ENCODE measurements at places on chromosomes 6 and 20.
A peak's percentile ranks its signal among the peaks of the same experiment; 100 is the strongest.

DNA sequence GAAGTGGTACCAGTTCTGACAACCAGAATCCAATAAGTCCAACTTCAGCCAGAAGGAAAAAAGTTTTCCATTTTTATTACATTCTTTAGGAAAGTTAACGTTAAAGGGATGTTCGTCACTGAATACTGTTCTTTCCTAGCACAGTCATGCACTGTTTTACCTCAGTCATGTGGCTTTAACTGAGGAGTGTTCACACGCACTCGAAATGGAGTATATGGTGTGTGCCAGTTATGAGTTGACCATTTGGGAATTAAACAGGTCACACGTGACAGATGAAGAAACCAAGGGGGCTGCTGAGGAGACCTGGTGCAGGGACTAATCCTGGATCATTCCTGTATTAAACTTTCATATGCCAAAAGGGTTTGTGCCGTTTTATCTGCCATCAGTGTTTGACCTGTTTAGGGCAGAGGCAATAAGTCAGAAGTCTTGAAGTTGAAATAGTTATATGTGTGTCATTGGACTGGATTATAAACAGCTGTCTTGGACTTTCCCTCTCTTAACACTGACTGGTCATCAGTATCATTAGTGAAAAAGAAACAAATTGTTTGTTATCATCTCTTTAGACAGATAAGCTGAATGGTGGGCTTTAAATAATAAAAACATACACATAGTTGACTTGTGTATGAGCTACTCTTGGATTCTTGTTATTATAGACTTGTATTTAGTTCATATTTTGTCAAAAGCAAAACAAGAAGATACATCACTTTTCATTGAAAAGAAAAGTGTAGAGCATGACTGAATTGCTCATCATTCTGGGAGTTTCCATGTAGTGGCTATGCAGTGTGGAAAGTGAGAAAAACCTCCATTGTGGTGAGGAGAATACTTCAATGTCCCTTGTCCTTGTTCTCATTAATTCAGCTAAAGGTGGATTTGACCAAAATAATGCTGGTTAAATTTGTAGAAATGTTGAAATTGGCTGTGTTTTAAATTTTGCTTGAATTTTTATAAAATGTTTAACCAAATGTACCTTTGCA is 123.5 kb upstream of the SAMD5 start:
- DNase-seq = no peak

- DNase-seq = no peak
Measured at GRCh38 chr6:128657181-128657580, 136.8 kb upstream of the PTPRK start.

GRCh38 chr6:7439228-7439627 is 49.6 kb downstream of the RIOK1 start:
- no peak for DNase-seq

DNA sequence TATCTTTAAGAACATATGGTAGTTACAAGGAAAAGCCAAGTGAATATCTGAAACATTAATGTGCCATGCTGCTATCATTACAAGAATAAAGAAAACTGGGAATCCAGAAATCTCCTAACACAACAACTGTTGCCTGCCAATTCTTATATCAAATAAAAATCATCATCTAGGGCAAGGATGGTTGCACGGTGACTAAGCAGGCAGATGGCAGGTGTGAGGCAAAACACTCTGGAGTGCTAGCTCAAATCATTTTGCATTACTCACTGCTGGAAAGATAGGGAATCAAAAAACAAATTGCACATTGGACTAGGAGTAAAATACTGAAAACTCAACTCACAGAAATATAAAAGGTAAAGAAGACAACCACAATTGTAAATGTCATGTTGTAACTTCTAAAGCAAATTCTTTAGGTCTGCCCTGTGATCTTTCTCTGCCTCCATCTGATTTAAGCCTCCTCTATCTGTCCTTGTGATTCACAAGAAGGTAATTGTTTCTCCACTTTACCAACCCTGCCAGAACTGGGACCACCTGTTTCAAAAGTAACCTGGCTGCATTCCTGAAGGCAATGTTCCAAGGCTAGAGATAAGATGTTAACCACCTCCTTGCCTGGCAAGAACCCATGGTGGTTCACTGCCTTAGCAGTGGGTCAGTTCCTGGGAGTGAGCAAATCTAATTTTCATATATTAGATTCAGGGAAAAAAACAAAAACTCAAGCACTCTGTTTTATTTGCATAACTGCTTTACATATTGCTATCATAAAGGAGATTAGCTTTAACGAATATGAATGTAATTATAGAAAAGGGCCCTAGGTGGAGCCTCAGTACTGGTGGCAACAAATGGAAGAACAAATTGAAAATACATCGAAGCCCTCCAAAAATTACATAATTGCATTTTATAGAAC is 33.1 kb upstream of the LCA5 start:
- DNase-seq = no peak

DNA sequence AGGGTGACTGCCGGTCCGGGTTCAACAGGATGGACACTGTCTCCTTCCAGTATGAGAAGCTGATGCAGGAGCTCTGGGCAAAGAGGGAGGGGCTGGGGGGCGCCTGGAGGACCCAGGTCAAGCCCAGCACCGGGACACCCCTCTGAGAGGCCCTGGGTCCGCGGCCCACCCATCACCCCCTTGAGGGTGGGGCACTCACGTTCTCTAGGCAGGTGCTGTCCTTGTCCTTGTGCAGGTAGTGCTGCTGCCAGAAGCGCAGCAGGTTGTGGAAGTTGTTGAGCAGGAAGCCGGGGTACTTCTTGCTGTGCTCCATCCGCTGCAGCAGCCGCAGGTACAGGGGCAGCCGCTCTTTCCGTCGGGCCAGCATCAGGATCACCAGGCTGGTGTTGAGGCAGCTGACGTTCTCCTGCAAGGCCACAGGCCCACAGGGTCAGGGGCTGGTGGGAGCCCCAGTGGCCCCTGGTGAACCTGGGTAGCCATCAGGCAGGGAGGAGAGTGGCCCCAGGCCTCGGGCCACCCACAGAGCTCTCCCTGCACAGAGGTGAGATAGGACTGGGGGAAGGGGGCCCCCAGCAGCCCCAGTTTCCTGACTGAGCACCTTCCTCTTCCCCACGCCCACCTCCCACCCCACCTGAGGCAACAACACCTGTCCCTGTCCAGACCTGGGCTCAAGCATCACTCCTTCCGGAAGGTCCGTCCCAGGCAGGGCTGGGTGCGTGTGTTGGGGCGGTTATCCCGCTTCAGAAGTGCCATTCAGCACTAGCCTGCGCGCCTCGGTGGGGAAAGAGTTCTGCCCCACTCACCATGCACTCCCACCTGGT is 47.8 kb downstream of the MYH7B start:
- DNase-seq = no peak

DNA sequence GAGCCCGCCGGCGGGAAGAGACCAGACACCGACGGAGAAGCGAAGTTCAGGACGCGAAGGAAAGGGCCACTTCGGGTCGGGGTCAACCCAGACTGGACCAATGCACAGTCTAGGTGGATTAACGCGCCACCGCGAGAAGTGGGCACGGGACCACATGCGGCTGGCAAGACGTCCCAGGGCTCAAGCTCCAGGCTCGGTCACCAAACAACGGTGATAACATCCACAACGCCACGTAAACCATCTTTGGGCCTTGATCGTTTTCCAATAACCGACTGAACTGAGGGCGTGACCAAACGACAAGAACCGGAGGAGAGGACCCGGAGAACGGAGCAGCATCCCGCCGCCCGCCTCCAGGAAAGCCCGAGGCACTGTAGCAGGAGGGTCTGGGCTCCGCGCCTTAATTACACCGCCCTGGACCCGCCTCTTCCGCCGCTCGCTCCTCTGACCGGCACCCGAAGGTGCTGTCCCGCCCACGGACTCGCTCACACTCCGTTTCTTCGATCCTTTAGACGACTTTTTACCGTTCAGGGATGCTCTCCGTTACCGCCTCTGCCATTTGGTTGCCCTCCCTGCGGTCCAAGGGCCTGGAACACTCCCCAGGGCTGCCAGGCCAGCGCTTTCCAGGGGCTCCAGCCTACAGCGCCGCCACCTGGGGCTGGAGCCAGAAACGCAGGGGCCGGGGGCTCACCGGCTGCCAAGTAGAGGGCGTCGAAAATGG is 44.1 kb downstream of the DPPA5 start:
- DNase-seq = peak; percentile 52

- DNase-seq = no peak
Measured at GRCh38 chr20:40612247-40612646, 76.8 kb downstream of the MAFB start.

DNA sequence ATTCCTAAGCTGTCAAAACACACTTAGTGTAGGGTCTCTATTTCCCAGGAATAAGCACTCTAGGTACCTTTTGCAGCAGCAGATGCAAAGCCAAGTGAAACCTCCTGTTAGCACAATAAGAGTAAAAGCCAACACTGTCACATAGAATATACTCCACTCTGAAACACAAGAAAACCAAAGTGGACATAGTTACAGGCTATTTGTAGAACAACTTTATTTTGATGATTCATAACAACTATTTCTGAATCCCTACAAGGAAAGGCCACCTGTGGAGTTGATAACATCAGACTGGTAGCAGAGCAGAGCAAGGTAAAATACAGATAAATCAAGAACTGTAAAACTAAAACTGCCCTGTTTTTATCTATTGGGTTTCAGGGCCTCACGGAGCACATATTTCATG is 59.7 kb downstream of the ALDH5A1 start:
- no peak for DNase-seq

- DNase-seq = no peak
Measured at GRCh38 chr6:110878751-110879522, 4.4 kb downstream of the AMD1 start.

DNA sequence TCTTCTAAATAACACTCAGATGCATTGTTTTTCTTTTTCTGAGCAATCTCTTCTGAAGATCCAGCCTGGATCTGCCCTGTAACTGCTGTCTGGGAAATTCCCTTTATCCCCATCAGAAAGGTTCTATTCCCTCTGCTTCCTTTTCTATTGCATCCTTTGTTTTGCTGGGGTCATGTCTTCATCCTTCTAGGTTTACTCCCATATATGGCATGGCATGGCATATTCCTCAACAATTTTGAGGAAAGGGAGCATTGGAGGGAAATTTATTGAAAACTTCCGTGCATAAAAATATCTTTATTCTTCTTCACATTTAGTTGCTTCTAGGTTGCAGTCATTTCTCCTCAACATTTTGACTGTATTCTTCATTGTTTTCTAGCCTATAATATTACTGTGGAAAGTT is 47.2 kb downstream of the ADGRF1 start:
- DNase-seq = no peak

DNA sequence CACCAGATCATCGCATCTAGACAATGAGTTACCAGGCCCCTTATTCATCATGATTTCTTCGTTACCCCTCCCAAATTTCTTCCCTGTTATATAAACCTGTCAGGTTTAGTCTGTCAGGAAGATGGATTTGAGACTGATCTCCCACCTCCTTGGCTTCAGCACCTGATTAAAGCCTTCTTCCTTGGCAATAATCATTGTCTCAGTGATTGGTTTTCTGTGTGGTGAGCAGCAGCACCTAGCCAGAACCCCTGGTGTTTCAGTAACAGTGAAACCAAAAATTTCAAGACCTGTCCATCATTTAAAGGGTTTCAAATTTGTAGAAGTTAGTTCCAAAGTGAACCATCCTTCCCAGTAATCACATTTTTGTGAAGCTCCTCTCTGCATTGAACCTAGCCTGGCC is 209.8 kb upstream of the GJE1 start:
- no peak for DNase-seq

DNA sequence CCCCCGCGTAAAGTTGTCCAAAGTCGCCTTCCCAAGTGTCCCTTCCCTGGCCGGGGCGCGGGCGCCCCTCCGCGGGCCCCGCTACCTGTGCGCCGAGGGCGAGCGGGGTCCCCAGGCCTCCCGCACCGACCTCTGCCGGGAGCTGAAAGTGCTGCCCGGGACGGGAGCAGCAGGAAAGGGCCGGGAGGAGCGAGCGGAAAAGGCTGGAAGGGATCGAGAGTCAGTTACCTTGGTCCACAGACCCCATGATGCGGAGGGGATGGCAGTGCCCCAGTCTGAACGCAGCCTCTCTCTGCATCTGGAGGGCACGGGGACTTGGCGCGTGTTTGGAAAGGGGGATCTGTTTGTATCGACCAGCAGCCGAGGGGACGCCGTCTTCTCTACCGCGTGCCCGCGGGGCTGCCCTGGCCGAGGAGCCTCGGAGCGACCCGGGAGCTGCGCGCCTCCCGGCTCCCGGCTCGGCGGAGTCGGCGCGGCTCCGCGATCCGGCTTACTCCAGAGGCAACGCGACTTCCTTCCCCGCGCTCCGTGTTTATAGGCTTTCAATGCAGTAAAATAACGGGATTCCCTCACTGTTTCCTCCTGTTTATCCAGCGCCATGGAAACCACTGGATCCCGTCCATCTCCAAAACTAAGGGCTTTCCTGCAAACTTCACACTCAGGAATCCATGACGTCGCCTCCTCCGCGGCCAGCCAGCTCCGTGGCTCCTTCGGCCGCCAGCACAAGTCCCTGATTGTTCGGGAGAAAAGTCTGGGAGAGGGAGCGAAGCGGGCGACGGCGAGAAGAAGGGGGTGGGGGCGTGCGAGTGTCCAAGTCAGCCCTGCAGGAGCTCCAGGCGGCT is 20.0 kb upstream of the NFATC2 start:
- DNase-seq = no peak

GRCh38 chr6:46901882-46902314 is 19.8 kb downstream of the ADGRF5 start:
- DNase-seq = no peak

DNA sequence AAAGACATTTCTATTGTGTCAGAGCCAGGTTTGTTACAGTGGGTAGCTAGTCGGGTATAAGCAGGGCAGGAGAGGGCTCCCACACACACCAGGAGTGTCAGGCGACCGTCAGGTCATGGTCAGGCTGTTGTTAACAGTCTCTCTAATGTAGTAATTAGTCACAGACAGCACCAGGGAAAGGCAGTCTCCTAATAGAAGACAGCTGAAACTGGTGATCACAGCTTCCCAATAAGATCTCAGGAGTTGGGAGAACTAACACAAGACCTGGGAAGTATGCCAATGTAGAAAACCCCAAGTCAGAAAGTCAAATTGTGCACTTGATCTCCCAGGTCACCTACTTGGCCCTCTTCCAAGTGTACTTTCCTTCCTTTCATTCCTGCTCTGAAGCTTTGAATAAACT is 53.0 kb upstream of the GPR6 start:
- no peak for DNase-seq

DNA sequence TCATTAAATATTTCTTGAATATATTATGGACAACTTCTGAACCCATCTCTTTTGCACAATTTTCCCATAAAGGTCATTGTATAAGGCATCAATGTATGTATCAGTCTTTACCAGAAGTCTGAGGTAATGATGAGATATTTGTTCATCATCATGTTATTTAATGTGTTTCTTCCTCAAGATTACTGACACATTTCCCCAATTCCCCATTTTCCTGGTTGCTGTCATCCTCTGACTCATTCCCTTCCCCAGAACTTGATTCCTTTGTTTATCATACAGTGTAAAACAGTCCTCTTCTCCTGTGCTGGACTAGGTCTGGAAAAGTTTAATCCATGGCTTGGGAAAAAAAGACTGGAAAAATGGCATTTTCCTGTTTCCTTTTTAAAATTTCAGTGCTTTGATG is 107.9 kb upstream of the FLRT3 start:
- DNase-seq = no peak

GRCh38 chr20:45409521-45410272 is 1.6 kb downstream of the DBNDD2 start:
- no peak for DNase-seq

- DNase-seq = no peak
Measured at GRCh38 chr6:9083108-9083507, 647.8 kb upstream of the SLC35B3 start.
